ENCODE measurements at places on chromosomes 6 and 20. TPM values are rescaled to one million over a fixed set of nuclear protein-coding genes. Genes with fewer than 3 reads are reported as not detected.

DNA sequence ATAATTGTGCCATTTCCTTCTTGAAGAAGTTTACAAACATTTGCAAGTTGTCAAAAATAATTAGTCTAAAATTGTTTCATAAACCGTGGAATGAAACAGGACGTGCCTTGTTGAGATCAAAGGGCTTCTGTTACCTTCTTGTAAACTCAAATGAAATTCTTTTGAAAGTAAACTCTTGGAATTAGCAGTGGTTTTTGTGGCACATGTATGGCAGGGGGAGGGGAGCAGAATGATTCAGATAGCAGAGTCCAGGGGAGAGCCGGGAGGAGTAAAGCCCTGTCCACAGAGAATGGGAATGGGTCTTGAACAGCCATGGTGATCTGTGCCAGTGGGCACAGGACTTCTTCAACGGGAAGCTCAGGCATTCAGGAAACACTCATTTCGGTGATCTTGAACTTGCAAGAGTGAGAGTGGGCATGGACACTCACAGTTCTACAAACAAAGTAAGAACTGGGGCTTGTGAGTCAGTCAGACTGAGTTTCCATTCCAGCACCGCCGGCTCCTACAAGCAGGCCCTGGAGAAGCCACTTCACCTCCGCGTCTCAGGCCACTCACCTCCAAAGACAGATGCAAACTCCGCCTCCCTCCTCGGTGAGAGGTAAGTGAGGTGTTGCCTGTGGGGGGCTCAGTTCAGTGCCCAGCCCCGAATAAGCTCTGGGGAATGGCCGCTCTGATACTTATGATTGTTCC, 143.1 kb downstream of the CDH26 start:
- H3K4me1 ChIP-seq = no peaks in the 10 kb centered on the region
- no peak overlapping the region for H3K4me3 ChIP-seq
- no peak overlapping the region for H3K27ac ChIP-seq
- no peaks in the 10 kb centered on the region for H3K27me3 ChIP-seq
- H3K36me3 ChIP-seq = no peaks in the 10 kb centered on the region
- DNase-seq = no peak

DNA sequence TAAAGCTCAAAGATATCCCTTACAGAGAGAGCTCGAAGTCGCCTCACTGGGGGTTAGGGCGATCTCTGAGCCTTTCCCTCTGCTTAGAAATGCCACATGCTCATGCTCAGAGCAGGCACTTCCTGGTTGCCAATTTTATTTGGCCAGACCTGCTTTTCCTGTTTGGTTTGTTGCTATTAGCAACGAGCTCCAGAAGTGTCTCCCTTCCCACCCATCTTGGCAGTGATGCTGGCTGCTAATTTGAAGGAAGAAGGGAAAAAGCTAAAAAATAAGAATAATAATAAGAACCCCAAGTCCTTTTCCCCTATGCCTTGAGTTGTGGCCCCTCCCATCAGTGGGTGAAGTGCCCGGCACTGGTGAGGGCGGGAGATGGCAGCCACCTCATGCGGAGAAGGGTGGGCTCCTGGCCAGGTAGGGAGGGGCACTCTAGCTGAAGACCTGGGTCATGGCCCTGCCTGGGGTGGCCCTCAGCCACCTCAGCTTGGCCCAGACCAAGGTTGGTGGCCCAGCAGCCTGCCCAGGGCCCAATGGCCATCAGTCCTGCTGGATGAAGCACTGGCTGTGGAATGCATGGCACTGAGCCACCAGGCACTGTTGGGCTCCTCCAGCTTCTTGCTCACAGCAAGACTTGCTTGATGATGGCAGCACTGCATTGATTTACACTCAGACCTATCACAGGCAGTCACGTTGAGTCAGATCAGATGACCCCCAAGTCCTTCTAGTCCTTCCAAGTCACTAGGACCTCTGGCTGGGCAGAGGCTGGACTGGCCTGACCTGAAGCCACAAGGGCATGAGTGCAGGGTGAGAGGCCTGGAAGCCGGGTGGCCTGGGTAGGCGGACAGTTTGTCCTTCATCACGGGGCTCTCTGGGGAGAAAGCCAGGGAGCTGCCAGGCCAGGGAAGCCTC, 79.0 kb downstream of the SYNJ2 start:
- peak overlapping the region; percentile 40 for H3K27ac ChIP-seq
- peaks cover 7% of the 10 kb centered on the region for H3K36me3 ChIP-seq
- peaks cover 12% of the 10 kb centered on the region for H3K4me1 ChIP-seq
- H3K27me3 ChIP-seq = no peaks in the 10 kb centered on the region
- DNase-seq = peak; percentile 74

- DNase-seq = no peak
- H3K36me3 ChIP-seq = no peaks in the 10 kb centered on the region
- peaks cover 6% of the 10 kb centered on the region for H3K4me1 ChIP-seq
- H3K27me3 ChIP-seq = no peaks in the 10 kb centered on the region
These were observed 187.0 kb downstream of the TSHZ2 start for GRCh38 chr20:53159160-53159559.

DNA sequence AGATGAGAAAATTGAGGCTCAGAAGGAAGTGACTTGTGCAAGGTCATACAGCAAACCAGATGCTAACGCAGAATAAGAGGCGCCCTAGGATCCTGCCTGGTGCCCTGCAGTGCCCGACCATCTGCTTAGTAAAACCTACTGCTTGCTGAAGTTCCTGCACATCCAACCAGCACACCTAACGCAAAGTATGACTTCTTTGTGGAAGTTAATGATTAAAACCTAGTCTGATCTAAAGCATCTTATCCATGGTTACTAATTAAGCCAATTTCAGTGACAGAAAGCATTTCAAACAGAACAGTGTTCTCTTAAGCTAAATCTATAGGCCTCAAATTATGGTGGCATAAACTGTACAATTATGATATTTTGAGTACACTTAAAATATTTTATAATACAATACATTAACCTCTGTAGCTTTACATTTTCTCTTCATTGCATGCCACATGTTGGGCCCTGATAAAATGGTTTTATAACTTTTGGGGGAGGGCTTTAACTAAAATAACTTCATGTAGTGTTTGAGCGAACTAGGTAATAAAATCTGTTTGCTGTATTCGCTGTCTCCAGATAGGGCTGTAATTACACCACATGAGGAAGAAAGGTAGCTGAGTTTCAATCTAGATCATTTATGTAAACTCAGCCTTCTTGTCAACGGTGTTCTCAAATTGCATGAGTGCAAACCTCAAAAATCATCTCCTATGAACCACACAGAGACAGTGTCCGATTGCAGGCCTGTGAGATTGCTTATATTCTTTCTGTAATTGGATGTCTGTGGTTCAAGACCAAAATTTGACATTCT, 37.5 kb upstream of the BEND3 start:
- no peaks in the 10 kb centered on the region for H3K4me1 ChIP-seq
- H3K27me3 ChIP-seq = no peaks in the 10 kb centered on the region
- DNase-seq = peak; percentile 27
- H3K27ac ChIP-seq = no peak overlapping the region
- H3K4me3 ChIP-seq = no peak overlapping the region
- no peaks in the 10 kb centered on the region for H3K36me3 ChIP-seq

DNA sequence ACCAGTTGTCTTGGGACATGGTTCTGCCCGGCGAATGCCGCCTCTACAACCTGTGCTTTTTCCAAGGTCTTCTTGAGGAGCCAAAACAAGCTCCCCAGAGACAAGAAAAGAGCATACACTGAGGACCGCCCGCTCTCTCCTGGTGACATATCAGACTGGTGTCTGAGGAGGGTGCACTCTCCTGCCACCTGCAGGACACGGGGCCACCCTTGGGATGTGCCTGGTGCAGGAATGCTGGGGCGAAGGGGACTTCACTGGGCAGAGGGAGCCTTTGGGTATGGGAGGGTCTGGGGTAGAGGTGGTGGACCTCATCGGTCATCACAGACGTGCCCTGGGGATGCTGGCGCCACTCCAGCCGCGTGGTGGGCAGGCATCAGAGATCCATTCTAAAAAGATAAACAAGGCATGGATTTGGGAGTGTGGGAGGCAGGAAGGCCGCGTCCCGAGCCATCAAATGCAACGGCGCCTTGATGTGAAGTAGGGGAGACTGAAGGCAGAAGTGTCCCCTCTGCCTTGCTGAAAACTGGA, 163.3 kb downstream of the CD83 start:
- no peak overlapping the region for H3K27ac ChIP-seq
- no peaks in the 10 kb centered on the region for H3K36me3 ChIP-seq
- no peaks in the 10 kb centered on the region for H3K4me1 ChIP-seq
- no peaks in the 10 kb centered on the region for H3K27me3 ChIP-seq

The NKAPL gene
- 0.15 TPM for total RNA-seq

The PCSK2 gene
- 0.13 TPM for total RNA-seq

The SYTL3 gene
- 1.0 TPM for total RNA-seq

The FAM217A gene
- total RNA-seq = not detected

The DNAAF9 gene
- total RNA-seq = 2.5 TPM

Measured in right lobe of liver (tissue), 6 donors.